EH (cell line): ENCODE measurements at places on chromosomes 1 and 21.

DNA sequence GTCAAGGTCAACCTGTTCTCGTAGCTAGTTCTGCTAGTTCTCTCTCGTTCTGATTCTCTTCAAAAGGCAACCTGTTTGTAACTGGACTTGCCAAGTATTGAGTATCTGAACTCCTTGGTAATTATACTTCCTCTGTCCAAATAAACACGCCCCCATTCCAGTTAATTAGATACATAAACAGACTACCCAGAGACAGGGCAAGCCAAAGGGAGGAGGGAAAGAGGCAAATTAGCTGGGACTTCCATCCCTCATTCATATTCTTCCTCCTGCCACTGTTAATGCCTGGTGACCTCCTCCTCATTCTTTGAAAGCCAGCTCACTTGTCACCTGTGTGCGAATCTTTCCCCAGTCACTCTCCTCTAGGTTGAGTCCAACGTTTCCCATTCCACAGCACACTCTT is 62.9 kb downstream of the LPAR3 start:
- DNase-seq, result no peak

DNA sequence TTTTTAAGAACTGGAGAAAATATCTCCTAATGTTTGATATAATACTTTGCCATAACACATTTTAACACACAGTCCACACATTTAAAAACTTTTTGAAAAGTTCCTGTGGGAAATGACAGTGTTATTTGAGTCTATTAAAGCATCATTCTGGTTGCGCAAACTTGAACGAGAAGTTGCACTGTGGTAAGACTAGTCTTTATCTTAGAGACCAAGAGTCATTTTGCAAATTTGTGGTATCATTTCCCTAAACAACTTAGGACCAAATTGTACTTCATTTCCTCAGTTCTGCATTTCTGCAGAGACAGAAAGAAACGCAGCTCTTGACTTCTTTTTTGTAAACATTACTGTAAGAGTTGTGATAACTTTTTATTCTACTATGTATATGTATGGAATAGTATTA is at the start of gene RGS18:
Gene RGS18, plus strand, starts transcription at position 282 of the 400 bp plus-strand sequence. CDS start 176 bp downstream, outside the sequence.
- no peak for DNase-seq

- DNase-seq, result no peak
Observed at GRCh38 chr1:100359139-100359538, 6.8 kb downstream of the CDC14A start.

DNA sequence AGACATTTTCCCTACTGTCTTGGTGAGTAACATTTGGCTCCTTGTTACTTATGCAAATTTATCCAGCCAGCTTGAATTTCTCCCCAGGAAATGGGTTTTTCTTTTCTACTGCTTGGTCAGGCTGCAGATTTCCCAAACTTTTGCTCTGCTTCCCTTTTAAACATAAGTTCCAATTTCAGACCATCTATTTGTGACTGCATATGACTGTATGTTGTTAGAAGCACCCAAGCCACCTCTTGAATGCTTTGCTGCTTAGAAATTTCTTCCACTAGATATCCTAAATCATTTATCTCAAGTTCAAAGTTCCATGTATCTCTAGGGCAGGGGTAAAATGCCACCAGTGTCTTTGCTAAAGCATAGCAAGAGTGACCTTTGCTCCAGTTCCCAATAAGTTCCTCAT is 32.3 kb upstream of the CITED4 start:
- DNase-seq, result no peak

- peak; percentile 57 for DNase-seq
Observed at GRCh38 chr1:66981679-66982078, 56.9 kb downstream of the MIER1 start.

- peak; percentile 89 for DNase-seq
Observed at GRCh38 chr1:151416231-151416630, 16.9 kb downstream of the PSMB4 start.

- no peak for DNase-seq
Observed at GRCh38 chr1:227559499-227559898, 3.9 kb upstream of the ZNF678 start.

DNA sequence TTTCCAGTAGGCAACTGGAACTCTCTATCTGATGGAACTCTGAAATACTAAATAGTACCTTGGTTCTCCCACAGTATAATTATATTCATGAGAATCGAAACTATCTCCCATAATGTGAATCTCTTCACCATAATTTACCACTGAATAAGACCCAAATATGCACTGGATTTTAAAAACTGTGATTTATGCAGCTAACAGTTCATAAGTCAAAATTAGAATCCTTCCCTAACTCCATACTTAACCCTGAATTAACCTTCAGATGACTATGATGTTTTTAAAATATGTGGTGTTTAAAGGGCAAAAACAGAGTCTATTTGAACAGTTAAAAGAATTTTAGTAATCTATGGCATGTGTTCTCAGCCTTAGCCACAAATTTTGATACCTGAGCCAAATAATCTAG is 22.9 kb upstream of the SLC44A3 start:
- peak; percentile 49 for DNase-seq

- DNase-seq, result no peak
Observed at GRCh38 chr1:162386292-162387225, 5.0 kb downstream of the C1orf226 start.

DNA sequence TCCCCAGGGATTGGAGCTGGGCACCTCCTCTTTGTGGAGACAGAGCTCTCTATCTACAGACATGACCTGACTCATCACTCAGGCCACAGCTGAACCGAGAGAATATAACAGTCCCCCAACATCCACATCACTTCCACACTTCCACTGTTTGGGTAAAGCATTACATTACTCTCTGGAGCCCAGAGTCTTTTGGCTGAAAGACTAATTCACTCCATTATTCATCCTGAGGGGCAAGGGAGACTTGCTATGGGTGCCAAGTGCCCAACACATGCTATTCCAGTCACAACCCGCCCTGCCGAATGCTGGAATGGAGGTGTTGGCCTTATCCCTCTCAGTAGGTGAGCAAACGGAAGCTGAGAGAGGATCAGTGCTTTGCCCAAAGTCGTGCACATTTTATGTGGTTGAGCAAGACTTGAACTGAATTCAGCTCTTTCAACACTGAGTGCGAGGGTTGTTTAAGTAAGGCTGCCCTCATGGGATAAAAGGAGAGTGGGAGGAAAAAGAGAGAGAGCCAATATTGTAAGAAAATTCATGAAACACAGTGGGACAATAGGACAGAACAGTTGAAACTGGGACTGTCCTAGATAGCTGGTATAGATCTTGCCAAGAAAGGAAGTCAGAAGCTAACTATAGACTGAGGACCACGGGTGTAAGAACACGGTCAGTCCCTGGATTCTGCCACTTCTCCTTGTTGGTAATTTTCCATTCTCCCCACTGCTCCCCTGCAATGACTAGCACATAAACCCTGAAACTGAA is 13.5 kb upstream of the CHI3L1 start:
- peak; percentile 47 for DNase-seq
